ENCODE measurements at places on chromosomes 4 and X.

DNA sequence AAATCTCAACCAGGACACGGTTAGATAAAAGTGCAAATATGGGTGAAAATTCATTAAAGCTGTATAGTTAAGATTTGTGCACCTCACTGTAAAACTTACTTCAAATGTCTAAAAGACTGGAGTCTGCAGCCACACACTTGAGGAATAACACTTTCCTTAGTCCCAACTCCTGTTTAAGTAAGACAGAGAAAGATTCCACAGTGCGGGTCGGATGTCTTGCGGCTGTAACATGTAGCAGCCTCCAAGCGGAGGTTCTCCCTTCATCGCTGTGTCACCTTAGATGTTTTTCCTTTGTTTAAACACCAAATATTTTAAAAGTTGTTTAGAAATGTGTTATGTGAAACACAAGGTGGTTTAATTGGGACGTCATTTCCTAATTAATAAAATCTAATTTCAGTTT, 905 bp upstream of the MAEA start:
- DNase-seq, result no peak

GRCh38 chr4:128582427-128582870, 227.1 kb upstream of the JADE1 start:
- DNase-seq, result no peak

DNA sequence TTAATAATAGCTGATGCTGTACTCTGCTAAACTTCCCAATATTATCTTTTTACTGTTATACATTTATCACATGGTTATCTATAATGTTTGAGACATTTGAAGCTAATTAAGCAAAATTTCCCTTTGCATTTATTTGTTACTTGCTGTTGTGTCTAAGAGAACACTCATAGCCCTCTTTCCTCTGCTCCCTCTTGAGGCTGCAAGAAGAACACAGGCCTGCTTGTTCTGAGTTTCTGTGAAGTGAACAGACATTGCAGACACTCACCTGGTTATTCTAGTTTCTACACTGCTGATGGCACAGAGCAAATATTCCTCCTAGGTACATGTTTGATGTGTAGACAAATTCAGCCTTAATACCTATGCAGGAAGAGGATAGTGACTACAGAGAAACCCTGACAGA, 367.8 kb downstream of the GASK1B start:
- DNase-seq, result no peak

GRCh38 chr4:167986044-167986443, 106.3 kb upstream of the ANXA10 start:
- DNase-seq, result no peak

DNA sequence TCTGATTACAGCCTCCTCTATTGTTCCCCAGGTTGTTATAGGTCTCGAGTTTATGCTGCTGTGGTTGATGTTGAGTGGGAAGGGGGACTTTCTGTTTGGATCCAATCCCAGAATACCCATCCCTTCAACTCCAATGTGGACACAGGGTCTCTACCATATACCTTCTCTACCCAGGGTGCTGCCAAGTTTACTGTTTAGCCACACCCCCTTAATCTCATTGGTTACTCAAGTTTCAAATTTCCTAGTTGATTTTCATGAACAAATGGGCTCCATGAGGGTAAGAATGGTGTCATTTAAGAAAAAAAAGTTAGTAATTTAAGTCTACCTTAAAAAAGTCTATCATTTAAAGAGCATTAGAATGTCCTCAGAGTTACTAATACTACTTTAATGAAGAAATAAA, 3.6 kb upstream of the SPP1 start:
- no peak for DNase-seq

DNA sequence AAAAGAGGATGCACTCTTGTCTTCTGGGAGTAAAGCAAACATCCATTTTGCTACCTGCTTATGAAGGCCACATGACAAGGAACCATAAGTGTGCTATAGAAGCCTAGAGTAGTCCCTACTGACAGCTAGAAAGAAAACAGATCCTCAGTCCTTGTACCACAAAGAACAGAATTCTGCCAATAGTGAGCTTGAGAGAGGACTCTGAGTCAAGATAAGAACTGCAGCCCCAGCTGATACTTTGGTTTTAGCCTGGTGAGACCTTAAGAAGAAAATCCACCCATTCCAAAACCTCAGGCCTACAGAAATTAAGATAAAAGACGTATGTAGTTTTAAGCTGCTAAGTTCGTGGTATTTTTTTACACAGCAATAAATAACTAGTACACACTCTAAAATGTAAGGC, 914.6 kb downstream of the PCDH19 start:
- DNase-seq, result no peak

DNA sequence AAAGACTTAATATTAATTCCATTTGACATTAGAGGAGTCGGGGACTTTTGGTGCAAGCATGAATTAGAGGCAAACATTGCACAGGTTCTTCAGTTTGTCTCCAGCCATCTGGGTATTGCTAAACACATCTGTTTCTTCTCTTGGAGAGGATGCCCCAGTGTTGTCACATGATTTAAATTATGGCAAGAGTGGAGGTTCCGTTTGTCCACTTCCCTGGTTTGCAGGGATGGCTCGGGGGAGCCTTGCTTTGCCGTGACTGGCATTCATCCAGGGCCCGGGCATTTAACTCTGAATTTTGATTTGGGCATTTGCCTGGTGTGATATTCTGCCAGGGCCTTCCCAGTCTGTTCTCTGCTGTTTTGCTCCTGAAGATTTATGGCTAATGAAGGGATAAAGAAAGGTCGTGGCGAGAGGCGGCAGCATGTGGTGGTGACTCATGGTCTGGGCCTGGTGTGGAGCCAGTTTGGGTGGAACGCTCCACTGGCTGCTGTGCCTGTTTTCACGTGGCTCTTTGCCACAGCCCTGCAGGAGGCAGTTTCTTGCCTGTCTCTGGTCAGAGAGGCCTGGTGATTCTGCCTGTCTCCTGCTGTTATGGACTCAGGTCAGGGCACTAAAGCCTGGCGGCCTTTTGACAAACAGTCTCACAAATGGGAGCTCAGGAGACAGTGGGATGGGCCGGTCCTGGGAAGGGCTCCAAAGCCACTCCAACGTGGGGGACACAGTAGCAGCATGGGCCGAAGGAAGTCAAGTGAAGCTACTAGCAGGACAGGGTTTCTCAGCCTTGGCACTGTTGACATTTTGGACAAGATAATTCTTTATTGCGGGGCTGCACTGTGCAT, 99.4 kb upstream of the PGRMC2 start:
- peak; percentile 85 for DNase-seq

DNA sequence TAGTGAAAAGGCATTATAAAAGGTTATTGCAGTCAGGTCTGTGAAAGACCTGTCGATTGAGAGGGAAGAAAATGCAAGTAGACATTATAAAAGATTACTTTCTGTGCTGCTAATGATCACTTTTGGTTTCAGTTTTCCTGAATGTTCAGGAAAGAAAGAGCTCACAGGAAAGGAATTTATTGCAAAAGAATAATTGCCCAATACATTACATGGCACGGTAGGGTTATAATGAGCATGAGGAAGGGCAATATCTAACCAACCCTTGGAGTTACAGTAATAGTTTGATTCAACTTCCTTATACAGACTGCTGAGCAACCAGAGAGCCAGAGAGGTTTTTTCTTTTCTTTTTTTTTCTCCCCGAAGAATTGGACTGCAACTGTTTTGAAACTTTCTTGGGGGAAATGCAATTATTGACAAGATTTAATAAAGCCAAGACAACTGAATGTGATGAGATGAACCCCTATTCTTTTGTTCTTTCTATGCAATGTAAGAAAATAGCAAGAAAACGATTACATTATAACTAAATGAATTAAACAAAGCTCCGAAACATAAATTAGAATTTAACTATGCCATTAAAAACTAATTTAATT, 247.0 kb downstream of the C4orf33 start:
- no peak for DNase-seq

DNA sequence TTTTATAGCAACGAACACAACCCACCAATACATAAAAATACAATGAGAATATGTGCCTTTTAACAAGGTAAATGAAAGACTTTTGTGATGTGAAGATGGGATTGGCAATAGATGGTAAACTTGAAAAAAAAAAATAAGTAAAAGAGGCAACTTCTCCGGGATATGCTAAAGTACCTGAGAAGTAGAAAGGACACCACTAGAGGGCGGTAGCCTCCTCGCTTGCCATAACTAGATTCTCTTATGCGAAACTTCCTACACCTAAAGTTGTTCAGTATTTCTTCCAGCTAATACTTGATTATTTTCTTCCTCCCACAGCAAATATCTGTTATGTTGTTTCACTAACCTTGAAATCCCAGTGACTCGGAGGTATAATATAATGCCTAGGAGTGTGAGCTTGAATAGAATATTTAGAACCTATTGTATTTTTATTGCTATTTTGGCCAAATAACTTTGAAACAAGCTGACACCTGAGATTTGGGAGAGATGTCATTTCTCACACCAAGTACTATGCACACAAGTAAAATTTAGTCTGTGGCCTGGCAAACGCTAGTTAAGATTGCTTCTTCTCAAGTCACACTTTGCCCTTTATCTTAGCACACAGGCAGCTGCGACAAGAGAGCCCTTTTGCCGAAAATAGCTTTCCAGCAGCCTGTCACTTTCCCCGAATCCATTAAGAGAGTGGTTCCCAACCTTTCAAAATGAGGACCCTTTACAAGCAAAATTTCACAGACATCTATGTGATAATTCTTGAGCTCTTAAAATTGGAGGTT, 44.9 kb upstream of the PDLIM5 start:
- peak; percentile 67 for DNase-seq

GRCh38 chr4:113384600-113384999, 335.1 kb downstream of the ANK2 start:
- DNase-seq, result no peak

All from left lung (tissue), 14 donors.